HT-29 (cell line): ENCODE measurements at places on chromosomes 4 and X. TPM values are rescaled to one million over a fixed set of nuclear protein-coding genes. Genes with fewer than 3 reads are reported as not detected.

Gene PPP4R3C
- not detected in 2 replicates for total RNA-seq

Gene TSPAN7
- not detected in 2 replicates for total RNA-seq

Gene CTAG2
- total RNA-seq: not detected in 2 replicates

Gene MAGEC1
- total RNA-seq: not detected in 2 replicates

Gene DMRTC1B
- not detected in 2 replicates for total RNA-seq

Gene TMEM154
- 0.05 and 0.56 TPM in 2 replicates for total RNA-seq

Gene DUX4
- total RNA-seq: not detected in 2 replicates

Gene SPACA5B
- not detected in 2 replicates for total RNA-seq

Gene PF4V1
- not detected in 2 replicates for total RNA-seq

Gene CFAP97
- total RNA-seq: 7.1 and 8.0 TPM in 2 replicates

Gene MAGEA12
- total RNA-seq: 6.2 and 6.8 TPM in 2 replicates

Gene PPP1R2C
- not detected in 2 replicates for total RNA-seq
